ENCODE measurements at places on chromosomes 7 and 10. TPM values are rescaled to one million over a fixed set of nuclear protein-coding genes. Genes with fewer than 3 reads are reported as not detected.

The AKR1C2 gene
- total RNA-seq = 17.5 TPM

DNA sequence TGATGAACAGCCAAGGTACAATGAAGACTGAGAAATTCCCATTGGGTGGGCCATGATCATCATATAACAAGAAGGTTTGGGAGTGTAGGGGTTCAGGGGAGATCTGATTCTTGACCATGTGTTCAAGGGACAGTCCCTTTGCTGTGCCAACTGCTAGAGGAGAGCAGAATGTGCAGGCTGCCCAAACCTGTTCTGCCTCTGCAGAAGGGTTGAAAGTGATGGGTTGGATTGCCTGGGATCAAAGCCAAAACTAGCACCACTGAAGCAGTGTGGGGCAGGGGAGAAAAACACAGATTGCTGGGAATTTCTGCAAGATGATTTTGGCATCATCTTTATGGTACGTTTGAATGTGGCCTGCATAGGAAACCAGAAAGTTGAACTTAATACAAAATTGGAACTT lies 303.9 kb downstream of the OTUD1 start:
- DNase-seq = no peak

The ZNF722 gene
- total RNA-seq = not detected

- no peak for DNase-seq
These were observed 768.5 kb downstream of the NXPH1 start for GRCh38 chr7:9201928-9202327.

- peak; percentile 63 for DNase-seq
These were observed at the start of gene KLF6 for GRCh38 chr10:3784510-3785250. KLF6 (minus strand) TSS chr10:3785209; CDS start chr10:3785014, 195 bp downstream.

The ZNF727 gene
- total RNA-seq = 3.1 TPM

Measured in left ventricle myocardium inferior (tissue), 1 donor.